ENCODE measurements at places on chromosomes 4 and X. TPM values are rescaled to one million over a fixed set of nuclear protein-coding genes. Genes with fewer than 3 reads are reported as not detected.

DNA sequence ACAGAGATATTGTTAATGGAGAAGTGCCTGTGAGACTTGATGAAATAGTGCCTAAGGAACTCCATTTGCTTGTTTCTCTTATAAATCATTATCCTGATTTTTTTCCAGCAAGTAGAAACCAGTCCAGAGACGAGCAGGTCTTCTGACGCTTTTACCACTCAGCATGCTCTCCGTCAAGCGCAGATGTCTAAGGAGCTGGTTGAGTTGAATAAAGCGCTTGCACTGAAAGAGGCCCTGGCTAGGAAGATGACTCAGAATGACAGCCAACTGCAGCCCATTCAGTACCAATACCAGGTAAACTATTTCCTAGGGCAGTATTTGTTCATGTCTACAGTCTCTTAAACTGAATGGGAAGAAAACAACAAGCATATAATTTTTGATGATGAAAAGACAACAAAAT is 63.6 kb downstream of the KIF4A start:
- H3K4me3 ChIP-seq = no peak overlapping the region
- no peak for DNase-seq
- no peaks in the 10 kb centered on the region for H3K36me3 ChIP-seq
- H3K27me3 ChIP-seq = no peaks in the 10 kb centered on the region
- H3K4me1 ChIP-seq = no peaks in the 10 kb centered on the region

RS1 gene
- total RNA-seq = not detected

DNA sequence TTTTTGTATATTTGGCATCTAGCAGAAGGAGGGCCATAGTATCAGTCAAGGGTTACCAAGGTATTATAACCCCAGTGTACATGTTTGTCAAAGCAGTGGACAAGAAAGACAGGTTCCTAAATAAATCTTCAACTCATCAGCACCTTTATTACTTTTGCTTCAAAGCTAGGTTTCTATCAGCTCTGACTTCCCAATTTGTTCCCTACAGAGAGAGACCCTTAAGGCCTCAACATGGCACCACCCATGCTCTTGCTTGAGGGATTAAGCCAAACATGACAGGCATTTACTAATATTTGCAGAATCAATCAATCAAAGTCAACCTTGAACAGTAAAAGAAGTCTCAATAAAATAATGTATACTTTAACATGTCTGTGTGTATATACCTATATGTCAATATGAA is 9.4 kb downstream of the TBCK start:
- H3K36me3 ChIP-seq = no peaks in the 10 kb centered on the region
- no peaks in the 10 kb centered on the region for H3K4me1 ChIP-seq
- H3K27ac ChIP-seq = no peak overlapping the region
- no peak for DNase-seq

- peaks cover 12% of the 10 kb centered on the region for H3K4me1 ChIP-seq
- H3K27me3 ChIP-seq = no peaks in the 10 kb centered on the region
- H3K4me3 ChIP-seq = peak overlapping the region; percentile 48
- peak; percentile 62 for DNase-seq
- H3K27ac ChIP-seq = peak overlapping the region; percentile 76
Observed at GRCh38 chr4:121070274-121070673, 2.1 kb downstream of the NDNF start.

DNA sequence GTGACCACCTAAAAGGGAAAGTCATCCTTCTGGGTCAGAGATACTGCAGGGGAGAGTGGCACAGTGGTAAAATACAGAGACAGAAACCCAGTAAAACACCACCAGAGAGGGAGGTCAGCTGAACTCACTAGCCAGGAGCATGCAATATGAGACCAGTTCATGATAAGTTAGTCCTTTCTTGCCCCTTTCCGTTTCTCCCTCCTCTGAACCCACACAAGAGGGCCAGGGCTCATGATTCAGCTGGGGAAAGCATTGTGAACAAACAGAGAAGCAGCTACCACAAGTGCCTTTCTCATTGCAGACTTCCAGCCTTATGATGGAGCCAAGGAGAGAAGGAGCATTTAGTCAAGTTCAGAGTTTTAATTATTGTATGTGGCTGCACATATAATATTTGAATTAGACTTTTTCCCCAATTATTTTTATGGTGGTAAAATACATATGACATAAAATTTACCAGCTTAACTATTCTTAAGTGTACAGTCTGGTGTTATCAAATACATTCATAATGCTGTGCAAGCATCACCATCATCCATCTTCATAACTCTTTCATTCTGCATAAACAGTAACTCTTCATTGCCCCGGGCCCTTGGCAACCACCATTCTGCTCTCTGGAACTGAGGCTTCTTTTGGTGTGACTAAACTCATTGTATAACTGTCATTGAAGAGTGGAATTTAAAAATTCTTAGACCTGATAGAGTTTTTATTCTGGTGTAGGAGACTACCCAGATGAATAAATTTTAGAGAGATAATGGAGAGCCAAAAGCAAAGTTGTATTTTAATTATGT is 114.6 kb downstream of the DDIT4L start:
- no peak for DNase-seq
- H3K27me3 ChIP-seq = no peaks in the 10 kb centered on the region
- H3K27ac ChIP-seq = no peak overlapping the region
- no peaks in the 10 kb centered on the region for H3K4me1 ChIP-seq
- no peaks in the 10 kb centered on the region for H3K36me3 ChIP-seq
- no peak overlapping the region for H3K4me3 ChIP-seq

NAAA gene
- total RNA-seq = 60.6 TPM

OGT gene
- total RNA-seq = 104 TPM

GRCh38 chrX:50168241-50168687 is 32.5 kb downstream of the AKAP4 start:
- H3K4me3 ChIP-seq = no peak overlapping the region
- H3K27me3 ChIP-seq = no peaks in the 10 kb centered on the region
- H3K4me1 ChIP-seq = no peaks in the 10 kb centered on the region
- H3K36me3 ChIP-seq = no peaks in the 10 kb centered on the region
- H3K27ac ChIP-seq = no peak overlapping the region

- no peak overlapping the region for H3K4me3 ChIP-seq
- no peak for DNase-seq
- H3K4me1 ChIP-seq = no peaks in the 10 kb centered on the region
- no peaks in the 10 kb centered on the region for H3K27me3 ChIP-seq
Observed at GRCh38 chrX:131571348-131571747, 27.5 kb downstream of the OR13H1 start.

DNA sequence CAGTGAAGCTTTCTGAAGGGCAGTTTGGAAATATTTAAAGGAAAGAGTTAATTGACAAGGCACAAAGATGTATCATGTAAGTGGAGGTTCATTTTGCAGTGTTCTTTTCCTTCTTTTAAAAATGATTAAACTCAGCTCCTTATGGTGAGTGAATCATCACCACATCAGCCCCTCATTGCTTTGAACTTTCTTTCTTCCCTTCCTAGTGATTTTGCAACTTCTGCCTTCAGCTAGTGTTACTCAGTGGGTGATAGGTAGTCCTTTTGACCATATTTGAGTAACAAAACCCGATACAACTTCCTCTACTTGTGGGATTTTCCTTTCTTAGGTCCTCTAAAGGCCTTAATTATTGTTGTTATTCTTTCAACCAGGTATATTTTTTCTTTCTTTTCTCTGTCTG is 8.2 kb downstream of the ZCCHC4 start:
- no peak for DNase-seq
- no peak overlapping the region for H3K27ac ChIP-seq

JAKMIP1 gene
- 0.49 TPM for total RNA-seq

DNA sequence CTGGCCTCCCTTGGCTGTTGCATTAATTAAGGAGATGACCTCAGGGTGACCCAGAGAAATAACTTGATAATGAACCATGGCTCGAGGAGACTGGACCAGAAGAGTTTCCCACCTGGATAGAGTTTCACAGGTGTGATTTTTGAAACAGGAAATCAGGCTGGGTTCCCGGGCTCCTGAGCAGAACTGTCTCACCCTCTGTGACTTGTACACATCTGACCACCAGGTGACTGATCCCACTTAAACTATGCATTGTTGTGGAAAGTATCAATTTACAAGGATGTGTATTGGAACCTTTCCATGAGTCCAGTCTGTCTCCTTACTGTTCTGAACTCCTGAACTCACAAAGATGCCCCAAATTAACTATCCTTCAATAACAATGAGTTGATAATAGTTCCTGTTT is 220.3 kb downstream of the PTTG2 start:
- H3K27me3 ChIP-seq = no peaks in the 10 kb centered on the region
- H3K36me3 ChIP-seq = no peaks in the 10 kb centered on the region
- no peak for DNase-seq
- H3K27ac ChIP-seq = no peak overlapping the region
- H3K4me1 ChIP-seq = no peaks in the 10 kb centered on the region
- H3K4me3 ChIP-seq = no peak overlapping the region

GRCh38 chr4:99710020-99710419 is 52.4 kb upstream of the C4orf54 start:
- no peak overlapping the region for H3K4me3 ChIP-seq
- H3K27me3 ChIP-seq = no peaks in the 10 kb centered on the region
- DNase-seq = no peak
- H3K4me1 ChIP-seq = peaks cover 14% of the 10 kb centered on the region
- H3K27ac ChIP-seq = no peak overlapping the region

Measured in sigmoid colon (tissue), 7 donors.